Endothelial cell of coronary artery (primary cell): ENCODE measurements at places on chromosomes 7 and 10. TPM values are rescaled to one million over a fixed set of nuclear protein-coding genes. Genes with fewer than 3 reads are reported as not detected.

The COL26A1 gene
- not detected in 2 replicates for total RNA-seq

The LRRD1 gene
- not detected in 2 replicates for total RNA-seq

The TMEM213 gene
- total RNA-seq, result not detected in 2 replicates

The SLC16A12 gene
- total RNA-seq, result 3.2 TPM in 1 of 2 replicates, not detected in the other
